ENCODE measurements at places on chromosomes 1 and 21. TPM values are rescaled to one million over a fixed set of nuclear protein-coding genes. Genes with fewer than 3 reads are reported as not detected.

Gene PDC
- total RNA-seq, result not detected

Gene LAMC1
- 32.1 TPM for total RNA-seq

GRCh38 chr1:109617291-109617801, 2.1 kb downstream of the GNAT2 start:
- no peak for DNase-seq
- peaks cover 21% of the 10 kb centered on the region for H3K4me1 ChIP-seq
- peak overlapping the region; percentile 86 for H3K27ac ChIP-seq

- H3K4me3 ChIP-seq, result no peak overlapping the region
- H3K4me1 ChIP-seq, result peaks cover 59% of the 10 kb centered on the region
- peak; percentile 78 for DNase-seq
- no peaks in the 10 kb centered on the region for H3K27me3 ChIP-seq
Measured at GRCh38 chr21:17786071-17786850, 32.9 kb downstream of the C21orf91 start.

DNA sequence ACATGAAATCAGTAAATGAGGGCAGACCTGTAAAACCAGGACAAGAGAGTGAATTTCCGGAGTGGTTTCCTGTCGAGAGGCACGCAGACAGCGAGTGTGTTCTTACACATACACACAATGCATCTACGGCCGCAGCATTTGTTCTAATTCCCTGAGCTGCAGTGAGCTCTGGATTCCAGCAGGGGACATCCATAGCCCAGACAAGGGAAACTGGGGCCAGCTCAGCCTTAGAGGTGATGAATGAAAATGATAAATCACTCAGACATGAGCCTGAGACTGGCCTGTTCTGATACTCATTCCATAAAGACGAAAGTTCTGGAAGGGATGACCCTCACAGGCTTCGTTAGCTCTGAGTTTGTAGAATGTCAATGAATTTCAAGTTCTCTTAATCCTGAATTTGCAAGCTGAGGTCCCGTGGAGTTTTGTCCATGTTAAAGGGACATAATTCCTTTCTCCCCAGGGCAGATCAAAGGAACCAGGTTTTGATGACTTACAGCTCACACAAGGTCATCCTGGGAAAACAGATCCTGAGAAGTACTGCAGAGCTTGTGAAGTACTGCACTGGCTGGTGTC, 207.9 kb upstream of the C1orf87 start:
- H3K36me3 ChIP-seq, result no peaks in the 10 kb centered on the region
- H3K27me3 ChIP-seq, result no peaks in the 10 kb centered on the region
- no peak overlapping the region for H3K4me3 ChIP-seq
- no peak for DNase-seq
- H3K4me1 ChIP-seq, result peaks cover 18% of the 10 kb centered on the region

- DNase-seq, result no peak
- H3K36me3 ChIP-seq, result no peaks in the 10 kb centered on the region
- no peaks in the 10 kb centered on the region for H3K27me3 ChIP-seq
- no peak overlapping the region for H3K4me3 ChIP-seq
- H3K4me1 ChIP-seq, result no peaks in the 10 kb centered on the region
Measured at GRCh38 chr21:39434950-39435349, 10.6 kb downstream of the LCA5L start.
